Eye (tissue), 1 donor: ENCODE measurements at places on chromosomes 11 and 22.
A peak's percentile ranks its signal among the peaks of the same experiment; 100 is the strongest.

DNA sequence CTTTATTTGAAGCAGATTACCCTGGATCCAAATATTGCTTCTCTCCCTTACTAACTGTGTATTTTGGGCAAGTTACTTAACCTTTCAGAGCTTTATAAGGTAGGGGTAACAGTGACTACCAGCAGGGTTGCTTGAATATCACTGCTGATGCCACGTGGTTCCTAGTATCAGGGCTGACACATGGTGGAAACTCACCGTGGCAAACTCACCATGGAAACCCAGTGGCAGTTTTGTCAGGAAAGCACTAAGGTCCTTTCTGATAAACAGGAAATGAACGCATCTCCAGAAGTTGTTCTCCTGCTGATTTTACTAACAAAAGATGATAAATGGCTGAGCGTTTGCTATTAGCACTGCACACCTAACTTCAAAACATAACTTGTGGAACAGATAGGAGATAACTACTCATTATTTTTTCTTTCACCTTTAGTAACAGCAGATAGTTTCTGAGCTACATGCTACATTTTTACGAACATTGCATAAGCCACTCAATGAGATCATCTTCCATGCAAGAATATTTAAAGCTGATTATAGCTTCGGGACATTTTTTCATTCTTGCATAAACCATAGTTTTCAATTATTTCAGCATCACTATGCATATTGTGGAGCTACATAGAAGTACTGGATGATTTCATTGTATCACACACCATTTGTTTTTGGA is 59.7 kb upstream of the RAG2 start:
- no peak for DNase-seq

GRCh38 chr11:119585043-119585781 is 143.8 kb downstream of the NECTIN1 start:
- DNase-seq: peak; percentile 77

GRCh38 chr11:69333149-69333710 is 39.3 kb downstream of the MYEOV start:
- no peak for DNase-seq

GRCh38 chr22:20102203-20102780 is 13.6 kb upstream of the RANBP1 start:
- DNase-seq: no peak

GRCh38 chr11:46741600-46742484 is 22.8 kb downstream of the F2 start:
- no peak for DNase-seq

DNA sequence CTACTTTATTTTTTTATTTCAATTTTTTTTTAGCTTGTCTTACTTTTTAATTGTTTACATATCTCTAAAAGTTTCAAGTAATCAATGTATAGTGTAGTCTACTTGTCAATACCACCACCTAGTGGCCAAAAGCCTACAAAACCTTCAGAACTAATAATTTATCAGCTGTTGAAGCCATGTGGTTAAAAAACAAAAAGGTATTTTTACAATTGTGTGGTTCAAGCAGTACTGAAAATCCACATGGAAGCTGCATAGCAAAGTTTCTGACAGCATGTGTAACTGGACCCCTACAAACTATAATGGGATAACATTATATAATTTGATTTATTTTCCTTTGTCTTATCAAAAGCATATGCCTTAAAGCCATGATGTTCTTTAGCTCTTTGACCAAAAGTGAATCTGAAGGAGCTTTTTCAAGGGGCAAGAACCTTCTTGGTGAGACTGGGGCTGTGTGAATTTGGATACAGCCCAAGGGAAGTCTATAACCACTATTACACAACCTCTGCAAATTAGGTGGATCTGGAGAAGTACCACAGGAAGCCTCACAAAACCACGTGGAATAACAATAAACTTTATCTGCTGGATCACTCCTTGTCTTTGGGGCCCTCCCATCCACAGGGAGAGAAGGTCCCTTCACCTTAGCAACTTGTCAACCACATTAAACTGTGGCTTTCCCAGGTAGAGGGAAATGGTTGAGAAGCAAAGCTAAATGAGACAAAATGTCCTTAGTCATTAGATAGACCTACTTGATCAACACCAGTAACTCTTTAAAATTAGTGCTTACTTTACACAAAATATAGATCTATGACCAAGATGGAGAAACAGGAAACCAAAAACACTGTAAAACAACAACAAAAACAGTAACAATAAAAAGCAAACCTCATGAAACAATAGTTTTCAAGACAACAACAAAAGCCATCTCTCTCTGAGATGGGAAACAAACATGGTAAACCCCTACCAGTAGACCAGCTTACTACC is 9.9 kb downstream of the NARS2 start:
- DNase-seq: peak; percentile 88

- DNase-seq: no peak
Measured at GRCh38 chr11:106271086-106271485, 193.6 kb downstream of the AASDHPPT start.
